ENCODE measurements at places on chromosomes 1 and 21.
A peak's percentile ranks its signal among the peaks of the same experiment; 100 is the strongest.

- no peak for DNase-seq
Measured at GRCh38 chr1:8241417-8242014, 76.4 kb upstream of the SLC45A1 start.

DNA sequence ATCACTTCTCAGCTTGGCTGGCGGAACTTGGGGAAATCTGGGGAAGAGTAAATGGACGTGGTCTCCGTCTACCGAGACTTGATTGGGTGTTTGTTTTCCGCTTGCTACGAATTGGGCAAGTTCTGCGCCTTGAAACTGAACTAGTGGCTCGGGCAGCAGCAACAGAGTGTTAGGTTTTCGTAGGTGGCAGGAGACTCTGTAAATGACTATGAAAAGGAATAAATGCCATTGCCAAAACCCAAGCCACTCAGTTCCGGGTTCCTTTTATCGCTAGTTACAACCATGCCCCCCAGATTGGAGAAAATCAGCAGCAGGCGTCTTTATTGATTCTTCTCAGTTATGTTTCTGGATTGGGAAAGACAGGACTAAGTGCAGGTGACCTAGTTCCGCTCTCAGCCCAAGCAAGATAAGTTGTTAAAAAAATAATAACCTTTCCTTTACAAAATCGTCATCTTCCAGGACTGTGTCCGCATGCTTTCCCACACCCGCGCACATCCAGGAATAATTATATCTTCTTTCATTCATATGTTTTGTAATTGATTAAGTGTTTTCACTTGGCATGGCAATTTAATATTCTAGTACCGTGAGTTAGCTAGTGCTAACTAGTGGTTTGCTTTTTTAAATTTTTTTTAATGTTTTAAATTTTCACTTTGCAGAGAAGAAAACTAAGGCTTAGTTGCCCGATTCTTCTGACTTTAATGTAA is 3.4 kb downstream of the LHX9 start:
- no peak for DNase-seq

GRCh38 chr1:85581802-85582686 is 1.5 kb downstream of the CCN1 start:
- no peak for DNase-seq

- no peak for DNase-seq
Measured at GRCh38 chr1:7495962-7496361, 275.1 kb upstream of the VAMP3 start.

DNA sequence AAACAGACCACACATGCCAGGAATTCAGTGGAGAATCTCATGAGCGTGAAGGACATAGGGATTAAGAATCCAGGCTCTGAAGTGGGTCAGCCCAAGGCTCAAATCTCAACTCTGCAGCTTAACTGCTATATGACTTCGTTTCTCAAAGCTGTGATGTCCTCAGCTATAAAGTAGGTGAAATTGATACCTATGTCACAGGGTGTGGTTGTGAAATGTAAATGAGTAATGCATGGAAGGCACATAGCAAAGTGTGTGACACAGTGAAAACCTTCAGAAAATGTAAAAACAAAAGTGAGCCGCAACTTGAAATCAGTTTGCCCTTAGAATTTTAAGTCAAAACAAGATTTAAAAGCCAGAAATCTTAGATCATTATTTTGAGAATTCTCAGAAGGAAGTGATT is 145.7 kb upstream of the PRMT6 start:
- no peak for DNase-seq

DNA sequence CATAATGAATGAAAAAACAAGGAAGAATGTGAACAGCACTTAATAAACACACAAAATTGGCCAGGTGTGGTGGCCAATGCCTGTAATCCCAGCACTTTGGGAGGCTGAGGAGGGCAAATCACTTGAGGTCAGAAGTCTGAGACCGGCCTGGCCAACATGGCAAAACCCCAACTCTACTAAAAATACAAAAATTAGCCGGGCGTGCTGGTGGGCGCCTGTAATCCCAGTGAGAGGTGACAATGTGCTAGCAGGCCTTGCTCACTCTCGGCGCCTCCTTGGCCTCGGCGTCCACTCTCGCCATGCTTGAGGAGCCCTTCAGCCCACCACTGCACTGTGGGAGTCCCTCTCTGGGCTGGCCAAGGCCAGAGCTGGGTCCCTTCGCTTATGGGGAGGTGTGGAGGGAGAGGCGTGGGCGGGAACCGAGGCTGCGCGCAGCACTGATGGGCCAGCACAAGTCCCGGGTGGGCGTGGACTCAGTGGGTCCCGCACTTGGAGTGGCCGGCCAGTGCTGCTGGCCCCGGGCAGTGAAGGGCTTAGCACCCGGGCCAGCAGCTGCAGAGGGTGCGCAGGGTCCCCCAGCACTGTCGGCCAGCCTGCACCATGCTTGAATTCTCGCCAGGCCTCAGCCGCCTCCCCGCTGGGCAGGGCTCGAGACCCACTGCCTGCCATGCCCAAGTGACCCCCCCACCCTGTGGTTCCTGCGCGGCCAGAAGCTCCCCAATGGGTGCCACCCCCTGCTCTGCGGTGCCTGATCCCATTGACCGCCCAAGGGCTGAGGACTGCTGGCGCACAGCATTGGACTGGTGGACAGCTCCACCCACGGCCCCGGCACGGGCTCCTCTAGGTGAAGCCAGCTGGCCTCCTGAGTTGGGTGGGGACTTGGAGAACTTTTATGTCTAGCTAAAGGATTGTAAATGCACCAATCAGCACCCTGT is 30.6 kb upstream of the ATG4C start:
- no peak for DNase-seq

- DNase-seq, result no peak
Measured at GRCh38 chr1:234782105-234782751, 172.2 kb upstream of the IRF2BP2 start.

DNA sequence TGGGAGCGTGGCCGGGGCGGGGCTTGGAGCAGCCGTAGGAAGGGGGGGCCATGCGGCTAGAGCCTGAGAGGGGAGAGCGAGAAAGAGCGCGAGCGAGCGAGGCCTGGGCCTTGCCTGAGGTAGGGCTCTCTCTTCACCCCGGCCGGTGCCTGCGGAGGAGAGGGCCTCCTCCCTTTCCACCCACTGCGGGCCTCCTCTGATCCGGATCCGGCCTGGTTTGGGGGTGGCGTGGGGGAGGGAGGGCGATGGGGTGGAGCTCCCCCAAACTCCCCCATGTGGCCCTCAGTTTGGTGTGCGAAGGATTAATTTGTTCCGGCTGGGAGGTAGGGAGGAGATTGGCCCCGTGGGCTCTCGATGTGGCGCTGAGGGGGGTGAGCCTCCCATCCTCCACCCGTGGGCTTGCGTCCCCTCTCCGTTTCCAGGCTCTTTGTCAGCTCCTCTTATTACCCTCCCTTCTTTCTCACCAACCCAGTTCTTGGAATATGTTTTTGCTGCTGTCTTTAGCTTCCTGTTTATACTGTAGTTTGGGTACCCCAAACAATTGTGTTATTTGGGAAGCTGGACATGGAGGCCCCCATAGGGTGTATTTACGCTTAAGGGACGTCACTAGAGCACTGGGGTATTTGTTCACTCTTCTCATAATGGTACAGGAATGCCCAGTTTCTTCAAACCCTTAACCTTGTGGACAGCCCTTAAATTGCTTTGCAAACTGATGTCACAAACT is 685 bp downstream of the UBAP2L start:
- peak; percentile 60 for DNase-seq

- no peak for DNase-seq
Measured at GRCh38 chr1:17365293-17365692, 6.7 kb upstream of the PADI6 start.

DNA sequence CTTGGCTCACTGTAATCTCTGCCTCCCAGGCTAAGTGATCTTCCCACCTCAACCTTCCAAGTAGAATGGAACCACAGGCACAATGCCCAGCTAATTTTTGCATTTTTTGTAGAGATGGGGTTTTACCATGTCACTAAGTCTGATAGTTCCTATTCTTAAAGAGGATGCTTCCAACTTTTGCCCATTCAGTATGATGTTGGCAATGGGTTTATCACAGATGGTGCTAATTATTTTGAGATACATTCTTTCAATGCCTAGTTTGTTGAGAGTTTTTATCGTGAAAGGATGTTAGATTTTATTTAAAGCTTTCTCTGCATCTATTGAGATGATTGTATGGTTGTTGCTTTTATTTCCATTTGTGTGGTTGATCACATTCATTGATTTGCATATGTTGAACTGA is 103.9 kb downstream of the SLC44A5 start:
- DNase-seq, result no peak

DNA sequence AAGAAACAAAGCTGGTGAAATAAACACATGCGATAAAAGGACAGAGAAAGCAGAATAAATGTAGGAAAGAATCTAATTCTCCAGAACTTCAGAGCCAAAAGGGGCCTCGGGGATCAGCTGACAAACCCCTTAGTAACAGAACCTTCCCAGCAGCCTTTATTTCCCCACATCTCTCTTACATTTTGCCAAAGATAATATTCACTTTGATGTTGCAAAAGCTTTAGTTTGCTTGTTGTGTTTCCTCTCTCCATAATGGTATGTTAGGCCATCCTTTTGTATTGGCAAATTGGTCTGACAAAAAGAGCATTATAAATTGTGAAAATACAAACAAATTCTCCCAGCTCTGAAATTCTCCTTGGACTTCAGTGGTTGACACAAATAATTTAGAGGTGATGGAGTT is 54.9 kb downstream of the OPTC start:
- DNase-seq, result no peak

- peak; percentile 3 for DNase-seq
Measured at GRCh38 chr21:36113647-36114428, 21.0 kb upstream of the CBR3 start.

All from activated naive CD4-positive, alpha-beta T cell (primary cell).